Type B pancreatic cell (in vitro differentiated cells): ENCODE measurements at places on chromosomes 5 and 9.
A peak's percentile ranks its signal among the peaks of the same experiment; 100 is the strongest.

DNA sequence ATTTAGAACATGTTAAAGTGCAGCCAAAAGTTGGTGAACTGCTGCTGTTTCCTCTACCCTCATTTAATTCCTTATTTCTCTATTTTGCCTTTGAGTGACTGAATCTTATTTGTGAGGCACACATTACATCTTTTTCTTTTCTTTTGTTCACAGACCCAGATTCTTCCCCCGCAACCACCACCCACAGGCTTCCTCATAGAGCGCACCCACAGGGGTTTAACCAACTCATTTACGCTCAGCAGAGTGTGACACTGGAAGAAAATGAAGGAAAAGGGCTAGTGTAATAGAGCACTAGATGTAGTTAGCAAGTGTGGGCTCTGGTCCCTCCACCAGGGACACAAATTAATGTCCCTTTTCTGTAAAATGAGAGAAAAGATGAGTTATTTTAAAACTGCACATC, 200.7 kb downstream of the PARP8 start:
- no peaks in the 10 kb centered on the region for H3K36me3 ChIP-seq
- no peak overlapping the region for H3K4me3 ChIP-seq
- no peaks in the 10 kb centered on the region for H3K4me1 ChIP-seq

DNA sequence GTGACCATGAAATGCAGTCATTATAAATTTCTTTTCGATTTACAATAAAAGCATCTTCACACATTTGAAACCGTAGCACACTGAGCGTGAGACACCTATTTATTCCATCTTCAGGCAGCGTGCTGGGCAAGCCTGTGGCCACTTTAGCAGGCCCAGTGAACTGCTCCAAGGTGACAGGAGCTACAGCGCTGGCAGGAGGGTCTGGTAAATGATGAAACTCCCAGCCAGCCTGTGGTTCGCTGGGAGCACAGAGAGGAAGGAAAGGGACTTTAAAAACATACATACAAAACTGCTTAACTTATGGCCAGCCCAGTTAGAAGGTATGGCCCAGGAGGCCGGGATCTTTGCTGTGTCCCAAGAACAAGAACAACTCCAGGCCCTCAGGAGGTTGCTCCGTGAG, 5.1 kb downstream of the RAPGEF1 start:
- no peak for DNase-seq
- H3K4me3 ChIP-seq = peak overlapping the region; percentile 32
- H3K27me3 ChIP-seq = no peaks in the 10 kb centered on the region

DNA sequence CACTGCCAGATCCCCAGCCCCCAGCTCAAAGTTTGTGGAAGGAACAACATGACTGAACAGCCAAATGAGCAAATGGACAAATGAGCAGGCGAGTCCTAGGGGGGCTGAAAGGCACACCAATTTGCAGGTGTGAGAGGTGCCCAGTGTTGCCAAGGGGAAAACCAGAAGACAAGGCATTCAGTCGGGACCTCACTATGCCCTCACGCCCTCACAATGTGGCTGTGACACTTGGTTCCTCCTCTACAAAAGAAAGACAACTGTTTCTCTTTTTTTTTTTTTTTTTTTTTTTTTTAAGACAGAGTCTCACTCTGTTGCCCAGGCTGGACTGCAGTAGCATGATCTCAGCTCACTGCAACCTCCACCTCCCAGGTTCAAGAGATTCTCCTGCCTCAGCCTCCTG, 28.0 kb downstream of the TNIP1 start:
- no peak overlapping the region for H3K27ac ChIP-seq
- H3K36me3 ChIP-seq = peaks cover 21% of the 10 kb centered on the region
- no peaks in the 10 kb centered on the region for H3K4me1 ChIP-seq
- H3K27me3 ChIP-seq = no peaks in the 10 kb centered on the region
- no peak for DNase-seq

- no peak for DNase-seq
- H3K27me3 ChIP-seq = peaks cover 20% of the 10 kb centered on the region
- H3K36me3 ChIP-seq = no peaks in the 10 kb centered on the region
- H3K27ac ChIP-seq = no peak overlapping the region
- no peak overlapping the region for H3K4me3 ChIP-seq
Observed at GRCh38 chr5:135713161-135713915, 121.1 kb upstream of the SLC25A48 start.

DNA sequence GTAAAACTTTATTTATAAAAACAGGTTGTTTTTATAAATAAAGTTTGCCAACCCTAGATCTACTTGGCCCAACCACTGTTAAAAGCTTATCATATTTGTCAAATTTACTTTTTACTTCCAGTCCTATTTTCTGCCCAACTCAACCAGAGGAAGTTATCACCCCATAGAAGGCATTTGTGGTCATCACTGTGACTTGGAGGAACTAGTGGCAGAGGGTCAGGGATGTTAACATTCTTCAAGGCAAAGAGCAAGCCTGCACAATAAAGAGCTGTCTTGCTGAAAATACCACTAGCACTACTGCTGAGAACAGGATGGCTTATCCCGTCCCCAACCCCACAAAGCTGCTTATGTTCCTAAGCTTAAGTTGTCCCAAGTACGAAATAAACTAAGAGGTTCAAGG, 22.3 kb downstream of the TTC33 start:
- no peak overlapping the region for H3K27ac ChIP-seq
- DNase-seq = no peak
- peaks cover 6% of the 10 kb centered on the region for H3K36me3 ChIP-seq
- no peaks in the 10 kb centered on the region for H3K27me3 ChIP-seq
- no peak overlapping the region for H3K4me3 ChIP-seq
- peaks cover 10% of the 10 kb centered on the region for H3K4me1 ChIP-seq
